ENCODE measurements at places on chromosomes 5 and 9. TPM values are rescaled to one million over a fixed set of nuclear protein-coding genes. Genes with fewer than 3 reads are reported as not detected.

COL27A1 gene
- 0.07 TPM for polyA plus RNA-seq

PTPRD gene
- polyA plus RNA-seq, result not detected

PGM5 gene
- 0.03 TPM for polyA plus RNA-seq

NXNL2 gene
- not detected for polyA plus RNA-seq

DAB2IP gene
- not detected for polyA plus RNA-seq

ACTBL2 gene
- polyA plus RNA-seq, result not detected

DNA sequence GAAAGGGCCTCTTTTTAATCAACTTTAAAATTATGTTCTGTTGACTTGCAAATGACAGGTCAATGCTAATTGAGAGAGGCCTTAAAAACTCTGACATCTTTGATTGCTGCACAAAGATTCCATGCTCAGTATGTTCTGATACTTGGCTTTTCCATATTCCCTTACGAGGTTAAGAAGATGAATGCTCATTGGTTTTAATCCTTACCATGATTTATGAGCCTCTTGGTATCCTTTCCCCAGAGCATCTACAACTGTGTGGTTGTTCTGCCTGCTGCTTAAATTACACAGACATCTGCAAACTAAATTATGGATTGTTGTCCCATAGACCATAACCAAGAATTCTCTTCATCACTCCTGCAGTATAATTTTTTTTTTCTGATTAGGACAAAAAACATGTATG is 352.6 kb downstream of the CDH12 start:
- DNase-seq, result no peak

- no peak for DNase-seq
Observed at GRCh38 chr5:158017469-158017868, 158.5 kb upstream of the CLINT1 start.

DNA sequence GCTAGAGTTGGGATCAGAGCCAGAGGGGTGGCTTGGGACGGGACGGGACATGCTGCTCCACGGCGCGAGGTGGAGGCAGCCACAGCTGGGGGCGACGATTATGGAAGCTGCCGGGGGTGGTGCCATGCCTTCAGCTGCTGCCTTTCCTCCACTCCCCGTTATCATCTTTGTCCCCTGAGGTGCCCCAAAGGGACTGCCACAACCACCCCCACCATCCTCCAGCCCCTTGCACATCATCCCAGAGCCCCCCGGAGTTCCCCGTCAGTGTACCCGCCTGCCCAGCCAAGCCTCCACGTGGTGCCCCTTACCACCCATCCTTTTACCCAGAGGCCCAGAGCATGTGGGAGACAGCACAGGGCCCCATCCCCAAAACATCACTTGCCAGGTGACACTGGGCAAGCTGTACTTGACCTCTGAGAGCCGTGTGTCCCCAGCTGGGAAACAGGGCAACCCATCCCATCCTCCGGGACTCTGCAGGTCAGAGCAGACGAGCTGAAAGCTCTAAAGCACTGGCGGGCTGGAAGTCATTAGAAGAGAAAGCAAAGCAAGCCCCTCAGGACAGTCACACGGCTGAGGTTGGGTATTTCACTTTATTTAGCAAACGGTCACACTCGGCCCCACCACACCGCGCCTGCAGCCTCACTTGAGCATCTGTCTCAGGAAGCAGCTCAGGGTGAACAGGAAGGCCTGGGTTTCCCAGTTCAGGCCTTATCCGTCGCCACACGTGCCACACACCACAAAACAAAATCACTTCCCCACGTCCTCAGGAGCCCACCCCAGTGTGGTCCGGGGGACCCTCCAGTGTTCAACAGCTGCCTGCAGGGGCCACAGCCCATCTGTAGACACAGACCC is 19.5 kb upstream of the MXD3 start:
- no peak for DNase-seq

DNA sequence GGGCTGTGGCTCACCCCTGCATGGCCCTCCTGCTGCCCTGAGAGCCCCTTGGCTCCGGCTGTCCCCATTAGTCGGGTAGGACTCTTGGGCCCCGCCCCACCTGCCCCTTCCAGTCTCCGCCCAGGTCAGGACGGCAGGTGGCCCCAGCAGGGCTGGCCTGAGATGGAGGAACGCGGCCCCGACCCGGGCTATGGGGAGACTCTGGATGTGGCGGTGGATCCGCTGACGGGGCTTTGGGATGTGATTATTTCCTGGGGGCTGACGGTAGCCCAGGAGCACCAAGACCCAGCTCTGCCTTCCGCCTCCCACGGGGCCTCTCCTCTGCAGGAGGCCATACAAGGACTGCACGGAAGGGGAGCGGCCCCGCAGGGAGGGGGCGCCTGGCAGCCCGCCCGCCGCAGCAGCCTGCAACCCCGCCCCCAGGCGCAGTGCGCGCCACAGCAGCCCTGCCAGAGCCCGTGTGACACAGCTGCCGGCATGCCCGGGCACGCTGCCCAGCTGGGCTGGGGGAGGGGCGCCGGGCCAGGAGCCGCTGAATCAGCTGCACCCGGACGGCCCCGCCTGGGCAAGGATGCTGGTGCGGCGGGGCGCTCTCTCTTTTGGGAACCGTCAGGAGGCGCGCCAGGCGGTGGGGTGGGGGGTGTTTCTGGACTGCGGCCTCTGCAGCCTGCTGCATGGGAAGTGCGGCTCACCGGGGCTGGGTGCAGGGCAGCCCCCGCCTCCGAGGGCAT is 9.2 kb downstream of the TMEM250 start:
- DNase-seq, result peak; percentile 76

- DNase-seq, result no peak
Observed at GRCh38 chr9:112550531-112550930, 63.9 kb downstream of the KIAA1958 start.

DNA sequence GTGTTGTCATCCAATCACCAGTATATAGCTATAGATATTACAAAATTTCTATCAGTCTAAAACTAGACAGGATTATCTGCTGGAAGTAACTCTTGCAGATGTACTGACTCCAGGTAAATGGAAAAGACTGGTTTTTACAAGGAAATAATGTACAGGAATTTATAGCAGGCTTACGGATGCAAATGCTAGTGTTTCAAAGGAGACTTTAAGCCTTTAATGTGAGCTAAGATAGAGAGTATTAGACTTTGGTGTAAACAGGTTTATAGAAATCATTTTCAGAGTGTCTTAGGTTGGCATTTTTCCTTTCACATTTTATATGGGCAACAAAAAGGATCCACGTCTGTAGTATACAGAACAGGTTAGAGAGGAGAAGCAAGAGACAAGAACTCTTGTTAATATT is 16.1 kb downstream of the ZNF608 start:
- DNase-seq, result no peak

- no peak for DNase-seq
Observed at GRCh38 chr5:178548746-178549145, 41.4 kb downstream of the COL23A1 start.

DNA sequence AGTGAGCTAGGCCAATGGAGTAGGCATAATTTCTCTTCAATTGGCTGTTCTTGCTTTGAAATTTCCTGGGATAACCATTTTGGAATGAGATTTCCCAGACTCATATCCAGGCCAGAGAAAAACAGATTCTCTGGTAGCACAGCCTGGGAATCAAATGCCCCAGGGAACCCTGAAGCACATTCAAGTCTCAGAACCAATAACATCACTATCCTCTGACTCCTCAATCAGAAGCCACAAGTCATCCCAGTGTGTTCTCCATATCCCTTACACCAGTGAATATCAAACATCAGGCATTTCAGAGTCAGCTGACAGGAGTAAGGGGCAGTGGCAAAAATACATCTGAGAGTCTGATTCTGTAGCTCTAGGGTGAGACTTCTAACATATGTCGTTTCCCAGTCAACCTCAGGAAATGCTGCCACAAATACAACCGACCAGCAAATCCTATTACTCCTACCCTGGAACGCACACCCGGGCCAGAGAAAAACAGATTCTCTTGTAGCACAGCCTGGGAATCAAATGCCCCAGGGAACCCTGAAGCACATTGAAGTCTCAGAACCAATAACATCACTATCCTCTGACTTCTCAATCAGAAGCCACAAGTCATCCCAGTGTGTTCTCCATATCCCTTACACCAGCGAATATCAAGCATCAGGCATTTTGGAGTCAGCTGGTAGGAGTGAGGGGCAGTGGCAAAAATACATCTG is 537.7 kb upstream of the NMUR2 start:
- no peak for DNase-seq

DNA sequence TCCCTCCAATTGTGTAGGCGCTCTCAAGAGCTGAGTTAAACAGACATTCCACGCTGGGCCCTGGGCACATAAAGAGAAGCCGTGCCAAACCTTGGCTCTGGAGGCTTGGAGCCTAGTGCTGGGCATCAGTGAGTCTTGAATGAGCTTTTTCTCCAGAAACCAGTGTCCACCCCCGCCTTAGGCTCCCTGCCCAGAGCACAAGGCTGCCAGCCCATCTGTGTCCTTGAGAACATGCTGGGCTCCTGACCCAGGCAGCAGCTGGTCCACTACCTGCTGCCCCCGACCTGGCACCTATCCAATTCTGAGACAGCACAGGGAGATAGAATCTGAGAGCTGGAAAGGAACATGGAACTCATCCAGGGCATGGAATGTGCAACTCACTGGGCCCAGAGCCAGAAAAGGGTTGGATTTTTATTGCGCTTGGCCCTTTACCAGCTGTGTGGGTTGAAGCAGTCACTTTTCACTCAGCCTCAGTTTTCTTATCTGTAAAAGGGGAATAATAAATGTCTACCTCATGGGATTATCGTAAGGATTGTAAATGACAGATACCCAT is 92.4 kb upstream of the CPLX2 start:
- no peak for DNase-seq

GRCh38 chr5:170573114-170573513 is 69.3 kb downstream of the KCNIP1 start:
- no peak for DNase-seq

GRCh38 chr5:128825826-128826225 is 139.5 kb upstream of the SLC27A6 start:
- no peak for DNase-seq

GRCh38 chr5:99023330-99023729 is 94.5 kb upstream of the CHD1 start:
- no peak for DNase-seq

- no peak for DNase-seq
Observed at GRCh38 chr9:119853126-119853525, 483.9 kb upstream of the BRINP1 start.

- no peak for DNase-seq
Observed at GRCh38 chr5:159764283-159765134, 151.8 kb upstream of the ADRA1B start.

GRCh38 chr9:34732886-34733285 is 22.9 kb upstream of the CCL21 start:
- DNase-seq, result no peak

- no peak for DNase-seq
Observed at GRCh38 chr5:43037636-43038495, 2.3 kb downstream of the ANXA2R start.

DNA sequence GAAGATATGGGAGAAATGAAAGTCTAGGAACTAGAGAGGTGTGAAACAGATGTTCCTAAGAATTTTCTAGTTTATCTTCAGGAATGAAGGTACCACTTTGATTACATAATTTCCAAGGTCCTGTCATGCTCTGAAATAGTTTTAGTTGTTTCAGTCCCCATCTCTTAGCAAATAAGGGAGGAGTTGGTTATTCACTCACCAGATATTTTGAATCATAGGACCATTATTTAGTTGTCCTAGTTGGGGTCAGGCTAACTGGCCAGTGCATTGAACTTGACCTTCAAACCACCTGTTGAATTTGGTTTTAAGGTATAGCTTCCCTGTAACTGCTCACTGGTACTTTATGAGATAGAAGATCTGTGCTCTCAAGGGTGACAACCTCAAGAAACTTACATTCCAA is 53.9 kb upstream of the TNFAIP8 start:
- DNase-seq, result no peak

DNA sequence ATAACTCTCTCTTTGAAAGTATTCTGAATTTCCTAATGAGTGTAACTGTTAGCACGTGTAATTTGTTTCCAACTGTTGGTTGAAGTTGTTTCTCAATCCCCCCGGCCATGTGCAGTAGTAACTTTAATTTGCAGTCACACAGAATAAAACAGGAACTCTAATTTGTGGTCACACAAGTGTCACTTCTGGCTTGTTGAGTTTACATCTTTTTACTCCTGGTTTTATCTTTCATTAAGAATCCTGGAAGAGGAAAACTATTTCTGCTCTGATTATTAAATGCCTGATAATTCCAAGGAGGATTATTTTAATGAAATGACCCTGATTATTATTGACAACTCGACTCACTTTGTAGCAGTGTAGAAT is 1.2 kb downstream of the SCAMP1 start:
- no peak for DNase-seq

DNA sequence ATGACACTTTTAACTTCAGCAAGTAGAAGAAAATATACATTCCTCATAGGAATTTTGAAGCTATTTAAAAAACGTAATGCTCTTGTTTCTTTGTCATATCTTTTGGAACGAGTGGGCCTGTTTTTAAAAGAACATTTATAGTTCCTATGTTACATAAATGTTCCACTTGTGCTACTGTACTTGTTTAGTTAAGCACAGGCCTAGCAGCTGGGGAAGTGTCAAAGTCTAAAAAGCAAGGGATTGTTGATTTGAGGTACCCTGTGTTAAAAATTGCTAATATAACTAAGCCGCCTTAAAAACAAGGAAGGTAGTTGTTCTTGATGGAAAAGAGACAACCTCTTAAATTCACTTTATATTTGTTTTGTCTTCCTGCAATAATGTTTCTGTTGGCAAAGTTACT is 27.2 kb upstream of the ELL2 start:
- DNase-seq, result no peak

DNA sequence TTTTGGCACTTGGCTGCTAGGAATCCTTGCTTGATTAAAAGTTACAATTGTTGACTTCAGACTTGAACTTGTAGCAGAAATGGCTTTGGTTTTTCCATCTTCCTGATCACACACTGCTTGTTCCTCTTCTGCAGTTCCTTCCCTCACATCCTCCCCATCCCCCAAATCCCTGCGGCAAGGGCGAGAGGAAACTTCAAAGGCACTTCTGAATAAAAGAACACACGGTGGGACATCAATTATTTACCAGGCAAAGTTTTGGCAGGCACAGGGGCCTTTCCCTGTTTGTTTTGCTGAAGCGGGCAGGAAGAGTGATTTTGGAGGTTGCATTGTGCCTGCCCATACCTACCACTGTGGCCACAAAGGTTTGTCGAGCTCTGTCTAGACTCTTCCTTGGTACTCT is 260.9 kb downstream of the KIF4B start:
- DNase-seq, result no peak

- no peak for DNase-seq
Observed at GRCh38 chr5:22329683-22330082, 523.5 kb downstream of the CDH12 start.

DNA sequence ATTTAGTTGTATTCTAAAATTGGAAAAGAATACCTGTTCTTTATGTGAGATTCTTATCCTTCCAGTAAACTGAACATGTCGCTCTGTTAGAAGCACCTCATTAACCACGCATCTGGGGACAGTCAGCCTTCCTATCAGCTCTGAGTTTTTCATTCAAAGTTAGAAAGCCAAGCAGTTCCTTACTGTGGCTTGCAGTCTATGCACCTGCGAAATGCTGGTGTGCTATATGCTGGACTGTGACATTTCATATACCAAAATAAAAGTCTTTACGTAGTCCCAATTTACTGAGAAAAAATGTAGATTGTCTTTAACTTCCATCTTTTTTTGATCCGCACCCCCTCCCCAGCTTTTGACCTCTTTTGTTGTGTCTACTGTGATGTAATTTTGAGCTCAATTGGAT is 4.3 kb downstream of the ANP32B start:
- no peak for DNase-seq
